ENCODE measurements at places on chromosomes 1 and 21.
A peak's percentile ranks its signal among the peaks of the same experiment; 100 is the strongest.

- no peak for DNase-seq
Observed at GRCh38 chr1:221015159-221015790, 136.0 kb downstream of the HLX start.

- DNase-seq: peak; percentile 50
Observed at GRCh38 chr1:169105434-169106094, 926 bp upstream of the ATP1B1 start.

- DNase-seq: no peak
Observed at GRCh38 chr1:48062353-48062752, 65.2 kb upstream of the TRABD2B start.

- DNase-seq: no peak
Observed at GRCh38 chr21:41731081-41731480, 35.8 kb downstream of the RIPK4 start.

DNA sequence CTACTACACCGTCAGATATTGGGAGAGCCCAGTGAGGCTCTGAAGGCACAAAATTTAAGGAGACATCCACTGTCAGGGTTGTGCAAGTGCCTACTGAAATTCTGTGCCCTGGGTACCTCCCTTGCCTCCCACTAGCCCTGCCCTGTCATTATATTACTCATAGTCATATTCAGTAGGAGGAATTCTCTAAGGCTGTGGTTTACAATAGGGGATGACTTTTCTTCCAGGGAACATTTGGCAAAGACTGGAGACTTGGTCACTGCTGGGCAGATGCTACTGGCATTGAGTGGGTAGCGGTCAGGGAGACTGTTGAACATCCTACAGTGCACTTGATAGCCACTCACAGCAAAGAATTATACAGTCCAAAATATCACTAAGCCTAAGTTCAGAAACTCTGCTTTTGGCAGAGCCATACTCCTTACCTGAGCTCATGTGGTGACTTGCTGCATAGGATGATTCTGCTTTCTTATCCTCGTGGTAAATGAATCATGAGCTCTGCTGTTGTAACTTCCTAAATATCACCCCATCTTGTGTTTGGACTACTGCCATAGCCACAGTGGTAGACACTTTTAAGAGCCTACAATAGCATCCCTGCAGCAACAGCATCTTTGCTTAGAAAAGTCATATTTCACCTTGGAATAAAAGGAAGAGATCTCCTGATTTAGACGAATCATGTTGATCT is 563.4 kb upstream of the PLXNA2 start:
- no peak for DNase-seq

GRCh38 chr21:36791695-36792470 is 93.0 kb downstream of the SIM2 start:
- DNase-seq: no peak

DNA sequence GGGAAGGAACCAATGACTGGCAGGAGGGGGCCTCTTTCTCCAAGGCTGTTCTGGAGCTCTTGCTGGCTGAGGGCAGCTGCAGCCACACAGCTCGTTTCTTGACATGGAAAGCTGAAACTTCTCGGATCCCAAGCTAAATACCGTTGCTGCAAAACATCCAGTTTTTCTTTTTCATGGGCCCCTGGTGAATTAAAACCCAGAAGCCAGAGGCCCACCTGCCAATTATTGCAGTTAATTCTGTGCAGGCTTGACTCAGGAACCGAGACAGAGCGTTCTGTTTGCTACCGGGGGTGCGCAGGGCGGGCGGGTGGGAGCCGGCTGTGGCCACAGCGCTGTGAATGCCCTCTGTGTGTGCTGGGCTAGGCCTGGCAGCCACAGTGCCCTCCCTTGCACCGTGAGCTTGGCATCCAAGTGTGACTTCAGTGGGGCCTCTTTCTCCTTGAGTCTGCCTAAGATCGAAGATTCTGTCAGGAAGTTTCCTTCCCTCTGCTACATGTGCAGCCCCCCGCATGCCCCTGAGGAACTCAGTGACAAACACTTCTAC is 19.9 kb upstream of the KCNE2 start:
- no peak for DNase-seq

- peak; percentile 21 for DNase-seq
Observed at GRCh38 chr1:1309251-1310108, 1.1 kb downstream of the PUSL1 start.

DNA sequence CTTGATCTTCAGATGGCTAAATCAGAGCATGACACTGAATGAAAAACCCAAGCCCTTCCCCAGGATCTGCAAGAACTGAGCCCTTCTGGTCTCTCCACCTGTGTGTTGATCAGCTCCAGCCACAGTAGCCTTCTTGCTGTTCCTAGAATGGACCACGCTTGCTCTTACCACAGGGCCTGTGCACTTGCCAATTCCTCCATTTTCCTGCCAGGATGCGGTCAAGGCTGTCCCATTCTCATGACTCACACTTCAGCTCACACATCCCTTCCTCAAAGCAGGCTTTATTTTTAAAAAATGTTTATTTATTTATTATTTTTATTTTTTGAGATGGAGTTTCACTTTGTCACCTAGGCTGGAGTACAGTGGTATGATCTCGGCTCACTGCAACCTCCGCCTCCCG is 43.6 kb upstream of the GRHL3 start:
- DNase-seq: no peak

DNA sequence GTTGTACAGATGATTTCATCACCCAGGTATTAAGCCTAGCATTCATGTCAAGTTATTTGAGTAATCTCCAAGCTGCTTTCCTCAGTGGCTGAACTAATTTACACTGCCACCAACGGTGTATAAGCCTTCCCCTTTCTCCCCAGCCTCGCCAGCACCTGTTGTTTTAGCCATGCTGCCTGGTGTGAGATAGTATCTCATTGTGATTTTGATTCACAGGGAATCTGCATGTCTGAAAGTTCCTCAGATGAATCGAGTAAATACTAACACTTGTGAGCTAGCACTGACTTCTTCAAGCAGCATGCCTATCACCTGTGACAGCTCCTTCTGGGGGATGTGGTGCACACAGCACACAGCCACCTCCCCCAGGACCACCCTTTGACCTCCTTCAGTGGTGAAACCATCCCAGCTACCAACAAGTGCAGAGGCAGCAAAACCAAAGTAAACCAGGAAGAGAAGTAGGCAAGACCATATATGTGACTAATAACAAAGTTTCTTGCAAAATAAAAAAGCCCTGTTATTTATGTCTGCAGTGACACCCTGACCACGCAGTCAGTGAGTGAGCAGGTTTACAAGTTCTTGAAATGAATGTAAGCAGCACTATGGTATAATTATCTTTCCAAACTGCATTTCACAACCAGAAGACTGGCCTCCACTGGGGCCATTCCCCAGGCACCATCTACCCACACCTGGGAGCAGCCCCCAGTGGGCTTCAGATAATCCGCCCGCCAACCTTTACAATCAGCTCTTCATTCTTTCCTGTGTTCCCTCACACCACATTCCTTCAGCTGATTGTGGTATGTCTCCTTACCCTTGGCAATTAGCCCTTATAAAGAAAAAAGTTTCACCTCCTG is 173.8 kb downstream of the ETS2 start:
- DNase-seq: no peak

DNA sequence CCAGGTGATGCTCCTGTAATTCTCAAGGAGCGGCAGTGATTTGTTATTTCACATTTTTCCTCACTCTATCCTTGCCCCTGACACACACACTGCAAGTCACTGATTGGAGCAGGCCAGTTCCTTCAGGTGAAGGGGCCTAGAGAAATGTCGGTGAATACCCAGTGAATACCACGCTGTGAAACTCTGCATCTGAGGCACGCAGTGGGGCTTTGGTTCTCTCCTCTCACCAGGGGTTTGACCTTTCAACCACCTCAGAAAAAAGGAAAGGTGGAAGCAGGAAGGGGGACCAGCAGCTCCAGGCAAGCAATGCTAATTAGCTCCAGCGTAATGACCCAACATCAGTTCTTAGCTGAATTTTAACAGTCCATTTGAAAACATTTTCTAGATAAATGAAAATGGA is 532 bp upstream of the FAM177B start:
- no peak for DNase-seq

DNA sequence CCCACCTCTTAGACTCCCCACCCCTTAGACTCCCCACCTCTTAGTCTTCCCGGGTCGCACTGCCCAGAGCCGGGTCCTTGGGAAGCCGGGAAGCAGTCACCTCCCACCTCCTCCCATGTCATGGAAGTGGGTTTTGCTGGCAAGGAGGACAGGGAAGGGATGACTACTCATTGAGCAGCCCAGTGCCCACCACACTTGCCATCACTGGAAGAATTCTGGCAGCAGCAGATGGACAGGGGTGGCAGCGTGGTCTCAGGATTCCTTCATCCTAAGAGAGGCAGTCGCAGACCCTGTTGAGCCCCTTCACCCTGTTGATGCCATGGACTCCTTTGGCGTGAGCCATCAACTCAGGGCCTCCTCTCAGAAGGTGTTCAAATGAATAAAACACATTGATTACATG is 140.8 kb downstream of the PGBD5 start:
- no peak for DNase-seq

- no peak for DNase-seq
Observed at GRCh38 chr1:32125313-32125712, 17.5 kb downstream of the KPNA6 start.

DNA sequence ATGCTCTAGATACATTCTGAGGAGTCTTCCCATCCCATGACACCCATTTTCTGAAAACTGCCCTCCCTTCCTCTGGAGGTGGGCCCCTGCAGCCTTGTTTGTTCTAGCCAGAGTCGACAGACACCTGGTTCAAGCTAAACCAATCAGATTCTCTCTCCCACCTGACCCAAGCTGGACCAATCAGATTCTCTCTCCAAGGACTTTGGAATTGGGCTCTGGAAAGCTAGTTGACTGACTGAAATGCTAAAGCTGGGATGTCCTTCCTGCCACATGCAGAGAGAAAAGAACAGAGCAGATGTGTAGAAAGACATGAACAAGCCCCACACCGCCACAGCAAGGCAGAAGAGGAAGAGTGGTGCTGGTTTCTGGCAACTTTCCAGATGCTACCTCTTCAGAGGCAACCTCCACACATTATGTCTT is 24.6 kb downstream of the ASAP3 start:
- no peak for DNase-seq

DNA sequence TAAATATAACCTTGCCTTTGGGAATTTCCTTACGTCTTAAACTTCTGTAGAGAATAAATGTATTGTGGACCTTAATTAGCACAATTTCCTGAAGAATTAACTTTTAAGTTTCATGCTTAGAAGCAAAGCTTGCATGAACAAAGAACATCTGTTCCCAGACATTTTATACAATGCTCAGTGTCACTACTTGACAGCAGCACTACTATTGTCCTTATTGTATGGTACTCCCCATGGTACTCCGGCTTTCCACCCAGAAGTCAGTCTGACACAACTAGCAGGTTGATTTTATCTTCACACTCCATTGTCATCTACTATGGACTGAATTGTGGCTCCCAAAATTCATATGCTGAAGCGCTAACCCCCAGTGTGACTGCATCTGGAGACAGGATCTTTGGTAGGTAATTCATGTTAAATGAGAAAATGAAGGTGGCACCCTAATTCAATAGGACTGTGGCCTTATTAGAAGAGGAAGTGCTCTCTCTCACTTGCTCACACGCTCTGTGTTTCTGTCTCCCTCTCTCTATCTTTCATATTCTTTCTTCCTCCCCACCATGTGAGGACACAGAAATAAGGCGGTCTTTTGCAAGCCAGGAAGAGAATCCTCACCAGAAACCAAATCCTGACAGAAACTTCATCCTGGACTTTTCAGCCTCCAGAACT is 10.7 kb upstream of the OR2B11 start:
- DNase-seq: no peak

GRCh38 chr1:22953740-22954141 is 18.9 kb downstream of the LACTBL1 start:
- peak; percentile 3 for DNase-seq

DNA sequence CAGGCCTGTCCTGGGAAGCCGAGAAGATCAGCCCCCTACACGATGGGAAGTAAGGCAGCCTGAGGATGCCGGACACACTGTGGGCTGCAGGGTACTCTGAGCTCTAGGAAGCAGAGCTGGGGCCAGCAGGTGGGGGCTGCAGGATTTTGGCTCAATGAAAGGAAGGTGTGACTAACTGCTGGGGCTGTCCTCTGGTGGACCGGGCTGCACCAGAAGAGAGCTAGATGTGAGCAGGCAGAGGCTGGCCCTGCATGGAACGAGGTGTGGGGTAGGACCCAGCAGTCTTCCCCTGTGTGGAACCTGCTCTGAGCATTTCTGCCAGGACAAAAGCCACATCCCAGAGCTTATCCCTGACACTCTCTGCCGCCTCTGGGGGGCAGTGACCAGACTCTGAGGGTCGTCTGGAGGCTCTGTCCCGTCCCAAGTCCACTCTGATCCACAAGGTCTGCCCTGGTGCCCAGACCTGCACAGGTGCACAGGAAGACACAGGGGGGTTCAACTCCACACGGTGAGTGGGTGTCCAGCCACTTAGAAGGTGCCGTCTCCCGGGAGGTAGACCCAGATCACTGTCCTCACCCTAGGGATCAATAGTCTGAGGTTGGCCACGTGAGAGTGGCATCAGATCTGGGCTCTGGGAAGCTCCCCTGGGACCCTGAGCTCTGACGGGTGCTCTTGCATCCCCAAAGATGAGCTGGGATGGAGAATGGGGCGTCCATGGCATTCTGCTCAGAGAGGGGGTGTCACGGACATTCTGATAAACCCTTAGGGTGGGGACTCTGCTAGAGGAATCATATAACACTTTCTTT is 187.6 kb upstream of the VAMP3 start:
- DNase-seq: no peak

DNA sequence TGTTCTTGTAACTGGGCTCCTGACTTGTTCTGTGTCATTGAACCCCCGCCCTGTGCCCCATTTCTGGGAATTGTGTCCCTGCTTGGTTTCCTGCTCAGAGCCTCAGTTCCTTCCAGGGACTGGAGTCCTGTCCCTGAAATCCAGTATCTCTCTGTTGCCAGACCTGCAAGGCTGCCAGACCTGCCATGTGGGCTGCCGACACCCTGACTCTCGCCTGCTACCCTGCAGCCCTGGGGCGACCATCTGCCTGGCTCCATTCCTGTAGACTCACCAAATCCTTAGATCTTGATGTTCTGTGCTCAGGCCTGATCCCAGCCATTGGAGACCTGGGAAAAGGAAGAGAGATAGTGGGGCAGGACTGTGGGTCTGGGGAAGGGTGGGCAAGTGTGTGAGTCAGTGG is 383.3 kb upstream of the PROX1 start:
- DNase-seq: no peak

GRCh38 chr1:4053774-4054173 is 153.7 kb upstream of the C1orf174 start:
- DNase-seq: no peak

- DNase-seq: peak; percentile 96
Observed at GRCh38 chr1:33180226-33180910, 1.5 kb downstream of the TRIM62 start.

GRCh38 chr1:8962812-8963530 is 17.3 kb downstream of the CA6 start:
- DNase-seq: peak; percentile 76

DNA sequence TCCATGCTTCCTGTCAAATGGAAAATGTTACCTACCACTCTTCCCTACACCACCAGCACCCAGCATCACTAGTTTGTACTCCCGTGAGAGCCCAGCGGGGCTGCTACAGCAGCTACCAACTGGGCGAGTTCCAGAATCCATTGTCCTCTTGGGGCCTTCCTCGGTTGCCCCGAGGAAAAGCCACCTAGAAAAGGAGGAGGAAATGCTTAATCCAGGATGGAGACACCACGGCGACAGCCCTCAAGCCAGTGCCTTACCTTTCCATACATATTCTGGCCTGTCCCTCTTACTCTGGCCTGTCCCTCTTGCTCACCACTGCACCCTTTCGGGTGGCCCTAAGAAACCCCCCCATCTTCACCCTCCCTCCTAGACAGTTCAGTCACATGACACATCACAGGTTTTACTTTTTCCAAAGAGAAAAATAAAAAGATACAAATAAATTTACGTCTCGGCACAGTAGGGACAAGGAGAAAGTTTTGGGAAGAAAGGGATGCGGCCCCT is 478 bp downstream of the RIT1 start:
- DNase-seq: peak; percentile 64

Data from HAP-1 (cell line).